ENCODE measurements at places on chromosomes 11 and 22.

GRCh38 chr11:125325196-125325595 is 160.6 kb downstream of the PKNOX2 start:
- no peaks in the 10 kb centered on the region for H3K4me1 ChIP-seq
- peaks cover 100% of the 10 kb centered on the region for H3K27me3 ChIP-seq
- no peaks in the 10 kb centered on the region for H3K36me3 ChIP-seq
- H3K4me3 ChIP-seq = no peak overlapping the region
- no peak overlapping the region for H3K27ac ChIP-seq

DNA sequence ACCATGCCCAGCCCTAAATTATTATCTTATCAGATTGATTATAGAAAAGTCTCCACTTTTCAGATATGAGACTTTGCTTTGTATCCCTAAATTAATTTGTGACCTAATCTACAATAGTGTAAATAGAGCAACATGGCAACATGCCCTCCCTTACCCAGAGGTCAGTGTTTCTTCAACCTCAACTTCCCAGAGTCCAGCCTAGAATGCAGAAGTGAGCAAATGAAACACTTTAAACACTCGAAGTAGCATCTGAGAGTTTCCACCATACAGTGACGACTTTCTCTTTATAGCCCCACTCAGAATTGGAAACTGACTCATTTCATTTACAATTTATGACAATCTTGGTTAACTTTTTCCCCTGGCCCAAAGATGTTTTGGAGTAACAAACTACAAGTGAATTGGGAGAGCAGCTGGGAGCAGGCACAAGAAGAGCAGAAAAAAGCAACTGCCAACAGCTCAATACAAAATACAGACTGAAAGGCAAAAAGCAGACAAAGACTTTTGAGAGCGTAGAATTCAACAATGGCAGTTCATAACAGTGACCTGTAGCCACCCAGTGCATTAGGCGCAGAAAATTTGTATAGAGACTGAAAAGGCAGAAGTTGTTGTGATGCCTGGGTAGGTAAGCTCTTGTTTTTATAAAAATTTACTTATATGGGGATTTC is 10.1 kb upstream of the BLID start:
- no peaks in the 10 kb centered on the region for H3K36me3 ChIP-seq
- no peaks in the 10 kb centered on the region for H3K4me1 ChIP-seq
- DNase-seq = no peak
- H3K4me3 ChIP-seq = no peak overlapping the region
- H3K27ac ChIP-seq = no peak overlapping the region

- no peaks in the 10 kb centered on the region for H3K27me3 ChIP-seq
- no peak overlapping the region for H3K27ac ChIP-seq
- no peak overlapping the region for H3K4me3 ChIP-seq
- no peaks in the 10 kb centered on the region for H3K36me3 ChIP-seq
- no peaks in the 10 kb centered on the region for H3K4me1 ChIP-seq
Measured at GRCh38 chr11:95339086-95339901, 108.3 kb upstream of the SESN3 start.

GRCh38 chr11:104005234-104005855 is 31.1 kb upstream of the DDI1 start:
- H3K27me3 ChIP-seq = no peaks in the 10 kb centered on the region
- no peak overlapping the region for H3K4me3 ChIP-seq
- H3K36me3 ChIP-seq = no peaks in the 10 kb centered on the region

DNA sequence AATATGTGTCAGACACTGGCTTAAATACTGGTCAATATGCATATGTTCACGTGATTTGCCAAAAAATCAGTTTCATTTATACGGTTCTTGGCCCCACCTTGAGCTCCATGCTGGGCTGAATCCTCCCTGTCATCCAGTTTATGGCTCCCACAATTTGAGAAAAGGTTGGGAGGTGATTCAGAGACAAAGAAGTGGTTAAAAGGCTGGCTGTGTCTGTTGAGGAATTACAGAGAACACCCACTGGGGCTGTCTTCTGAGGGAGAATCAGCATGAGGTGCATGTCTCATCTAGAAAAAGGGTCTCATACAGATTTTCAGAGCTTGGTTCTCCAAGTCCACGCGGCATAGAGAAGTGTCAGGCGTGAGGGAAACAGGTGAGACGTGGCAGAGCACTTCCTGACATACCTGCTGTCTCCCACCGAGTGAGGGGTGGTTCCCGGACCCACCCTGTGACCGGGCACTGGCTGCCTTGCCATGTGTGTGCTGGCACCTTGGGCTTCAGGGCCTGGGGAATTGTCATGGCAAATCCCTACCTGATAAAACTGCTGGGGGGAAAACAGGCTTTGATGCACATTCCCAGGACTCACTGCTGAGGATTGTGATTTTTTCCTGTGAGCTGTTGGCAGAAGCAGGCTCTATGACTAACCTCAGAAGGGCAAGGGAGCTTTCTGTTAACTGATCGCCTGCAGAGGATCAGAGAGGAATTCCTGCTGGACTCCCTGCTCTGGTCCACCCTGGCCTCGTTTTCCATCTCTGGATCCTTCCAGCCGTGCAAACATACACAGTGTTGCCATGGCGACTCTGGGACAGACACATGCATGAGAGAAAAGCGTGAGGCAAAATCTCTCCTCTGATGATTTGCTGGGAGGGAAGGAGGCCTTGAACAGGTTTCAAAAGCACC is 223.6 kb downstream of the ADAMTS15 start:
- H3K4me3 ChIP-seq = no peak overlapping the region
- H3K27me3 ChIP-seq = no peaks in the 10 kb centered on the region
- no peaks in the 10 kb centered on the region for H3K4me1 ChIP-seq
- no peak for DNase-seq

- H3K4me3 ChIP-seq = no peak overlapping the region
- DNase-seq = no peak
- no peaks in the 10 kb centered on the region for H3K4me1 ChIP-seq
- H3K27ac ChIP-seq = no peak overlapping the region
- no peaks in the 10 kb centered on the region for H3K27me3 ChIP-seq
Measured at GRCh38 chr22:16783930-16784354, 41.3 kb downstream of the XKR3 start.
